Stimulated activated CD8-positive, alpha-beta memory T cell treated with anti-CD3 and anti-CD28 coated beads, Interleukin-7, amount 100 ng/mL, for 1 hour (primary cell): ENCODE measurements at places on chromosomes 6 and 20.

GRCh38 chr6:26553635-26554446 lies 15.7 kb downstream of the HMGN4 start:
- peak; percentile 45 for DNase-seq

GRCh38 chr6:55049866-55050265 lies 124.4 kb upstream of the HCRTR2 start:
- no peak for DNase-seq

GRCh38 chr6:30171677-30172471 lies 8.5 kb downstream of the TRIM15 start:
- DNase-seq, result no peak

GRCh38 chr20:62675156-62675876 lies 33.0 kb downstream of the SLCO4A1 start:
- no peak for DNase-seq

- no peak for DNase-seq
These were observed 216.5 kb upstream of the TENT5A start for GRCh38 chr6:81969011-81969410.
